Right ventricle myocardium inferior (tissue), 1 donor: ENCODE measurements at places on chromosomes 4 and X. TPM values are rescaled to one million over a fixed set of nuclear protein-coding genes. Genes with fewer than 3 reads are reported as not detected.

- no peak for DNase-seq
Measured at GRCh38 chr4:89196745-89197144, 85.4 kb downstream of the TIGD2 start.

GRCh38 chrX:103685396-103685795, 1.1 kb downstream of the MORF4L2 start:
- DNase-seq: no peak

GRCh38 chrX:97705936-97706335, 822.2 kb downstream of the RPA4 start:
- no peak for DNase-seq

DNA sequence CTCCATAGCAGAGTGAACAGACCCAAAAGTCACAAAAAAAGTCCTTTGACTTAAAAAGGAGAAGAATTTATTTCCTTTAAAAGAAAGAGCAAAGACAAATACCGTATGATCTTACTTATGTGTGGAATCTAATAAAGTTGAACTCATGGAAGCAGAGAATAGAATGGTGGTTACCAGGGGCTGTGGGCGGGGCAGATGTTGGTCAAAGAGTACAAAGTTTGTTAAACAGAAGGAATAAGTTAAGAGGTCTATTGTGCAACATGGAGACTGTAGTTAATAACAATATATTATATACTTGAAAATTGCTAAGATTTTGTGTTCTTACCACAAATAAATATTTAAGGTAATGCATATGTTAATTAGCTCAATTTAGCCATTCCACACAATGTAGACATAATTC, 173.3 kb upstream of the S100G start:
- no peak for DNase-seq

- DNase-seq: no peak
Measured at GRCh38 chrX:122787231-122787630, 396.8 kb upstream of the GRIA3 start.

DNA sequence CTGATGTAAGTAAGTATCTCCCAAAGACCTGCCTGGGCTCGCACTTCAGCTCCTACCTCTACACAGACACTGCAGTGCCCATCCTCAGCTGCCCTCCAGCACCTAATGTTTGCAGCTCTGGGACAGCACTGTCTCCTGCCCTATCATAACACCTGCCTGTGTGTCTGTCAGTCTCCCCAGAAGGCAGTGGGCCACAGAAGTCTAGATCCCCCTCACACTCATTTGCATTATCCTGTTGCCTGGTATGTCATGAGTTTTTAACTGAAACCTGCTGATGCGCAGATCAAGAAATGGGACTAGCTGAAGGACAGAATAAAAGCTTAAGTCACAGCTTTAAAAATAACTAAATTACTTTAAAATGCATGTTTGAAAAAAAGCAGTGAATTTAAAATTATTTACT, 43.0 kb downstream of the LRP2BP start:
- no peak for DNase-seq

DNA sequence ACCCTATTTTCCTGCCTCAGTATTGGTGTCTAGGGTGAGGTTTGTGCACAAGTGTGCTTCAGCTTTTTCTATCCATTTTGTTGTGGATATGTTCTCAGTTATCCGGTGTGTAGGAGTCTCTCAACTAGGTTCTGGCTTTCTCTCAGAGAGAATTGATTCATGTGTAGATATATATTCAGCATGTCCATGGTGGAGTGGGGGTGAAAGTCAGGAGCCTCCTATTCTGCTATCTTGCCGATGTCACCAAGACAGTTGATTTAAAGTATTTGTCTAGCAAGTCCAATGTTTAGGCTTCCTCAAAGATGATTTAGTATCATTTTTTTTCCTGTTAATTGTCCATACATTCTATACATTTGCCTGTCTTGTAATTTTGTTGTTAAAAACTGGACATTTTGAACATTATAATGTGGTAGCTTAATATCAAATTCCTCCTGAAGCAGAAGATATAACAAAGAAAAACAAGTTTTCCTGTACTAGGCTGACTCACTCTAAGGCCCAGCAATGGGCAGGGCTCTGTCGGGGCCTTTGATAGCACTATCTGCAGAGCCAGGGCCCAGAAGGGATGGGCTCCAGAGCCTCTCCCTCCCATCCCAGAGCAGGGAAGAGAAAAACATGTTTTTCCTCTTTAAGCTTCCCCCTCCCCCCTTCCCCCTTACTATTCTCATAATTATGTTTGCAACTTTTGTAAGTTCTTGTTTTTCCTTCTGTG, 37.6 kb downstream of the GLUD2 start:
- DNase-seq: no peak

DNA sequence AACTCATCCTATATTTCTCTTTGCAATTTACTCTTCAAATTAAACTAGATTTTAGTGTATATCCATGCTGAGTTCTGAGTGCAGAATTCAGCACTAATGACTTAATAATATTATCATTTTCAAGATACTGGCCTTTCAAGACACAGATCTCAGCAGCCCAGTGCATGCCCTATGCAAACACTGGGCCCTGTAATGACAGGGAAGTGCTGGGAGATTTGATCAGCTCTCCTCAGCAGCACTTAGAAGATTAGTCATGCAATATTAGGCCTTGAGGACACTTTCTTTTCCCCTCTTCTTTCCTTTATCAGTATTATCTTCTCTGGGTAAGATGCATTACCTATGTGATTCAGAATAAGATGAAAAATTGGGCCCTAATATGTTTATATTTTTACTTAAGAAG, 207.1 kb downstream of the PPP3CA start:
- no peak for DNase-seq

DNA sequence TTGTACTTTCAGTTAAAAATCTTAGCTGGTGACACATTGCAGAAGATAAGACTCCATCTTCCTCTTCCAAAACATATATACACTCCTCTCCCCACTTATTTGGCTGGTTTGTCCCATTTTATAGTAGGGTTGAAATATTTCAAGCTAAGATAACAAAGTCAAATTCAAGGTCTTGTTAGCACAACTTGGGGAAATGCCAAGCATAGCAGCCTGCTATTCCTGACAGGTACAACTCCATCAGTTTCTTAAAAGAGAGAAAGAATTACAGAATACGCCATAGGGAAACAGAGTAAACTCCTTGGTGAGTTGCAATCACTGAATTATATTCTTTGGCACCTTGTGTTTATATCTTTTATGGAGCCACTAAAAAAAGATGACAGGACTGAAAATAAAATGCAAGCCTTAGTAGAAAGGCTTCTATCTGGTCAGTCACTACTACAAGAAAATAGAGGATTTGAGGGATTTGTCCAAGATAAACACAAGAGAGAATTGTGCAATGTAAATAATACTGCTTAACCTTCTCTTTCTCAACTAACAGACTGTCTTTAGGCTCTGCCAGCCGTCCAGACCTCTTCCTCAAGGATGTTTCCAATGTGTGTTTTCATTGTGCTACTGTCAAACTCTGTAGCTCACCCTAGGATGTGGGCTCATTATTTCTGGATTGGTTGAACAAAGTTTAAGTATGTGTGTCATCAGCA, 170.3 kb downstream of the VEGFC start:
- no peak for DNase-seq

GRCh38 chr4:25783943-25784342, 78.8 kb downstream of the SEL1L3 start:
- no peak for DNase-seq

Gene CDS1
- total RNA-seq: 0.68 TPM

Gene CT45A5
- total RNA-seq: not detected

Gene TCEAL5
- total RNA-seq: not detected

Gene MAP7D2
- 0.78 TPM for total RNA-seq

Gene USP17L27
- total RNA-seq: not detected

Gene GIMD1
- total RNA-seq: not detected
